Stimulated activated CD4-positive, alpha-beta T cell treated with anti-CD3 and anti-CD28 coated beads, Interleukin-2, amount 100 ng/mL, for 24 hours (primary cell): ENCODE measurements at places on chromosomes 2 and 18.
A peak's percentile ranks its signal among the peaks of the same experiment; 100 is the strongest.

- DNase-seq = no peak
Measured at GRCh38 chr2:150100336-150100735, 387.1 kb downstream of the RND3 start.

- no peak for DNase-seq
Measured at GRCh38 chr2:219087361-219087760, 26.6 kb upstream of the IHH start.

DNA sequence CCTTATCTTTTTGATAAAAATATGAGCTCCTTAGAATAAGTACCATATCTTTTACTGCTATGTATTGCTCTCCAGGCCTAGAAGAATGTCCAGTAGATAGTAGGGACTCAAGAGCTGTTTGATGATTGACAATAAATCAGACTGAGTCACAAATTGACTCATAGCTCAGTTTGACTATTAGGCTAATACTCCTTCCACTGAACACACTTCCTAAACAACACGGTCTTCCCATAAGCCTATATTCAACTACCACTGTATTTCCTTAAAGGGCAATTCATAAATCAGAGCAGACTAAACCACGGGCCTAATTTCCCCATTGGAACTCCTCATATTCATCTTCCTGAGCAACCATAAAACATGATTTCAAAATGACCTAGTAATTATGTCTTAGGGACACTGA is 258.5 kb downstream of the ALK start:
- DNase-seq = no peak

DNA sequence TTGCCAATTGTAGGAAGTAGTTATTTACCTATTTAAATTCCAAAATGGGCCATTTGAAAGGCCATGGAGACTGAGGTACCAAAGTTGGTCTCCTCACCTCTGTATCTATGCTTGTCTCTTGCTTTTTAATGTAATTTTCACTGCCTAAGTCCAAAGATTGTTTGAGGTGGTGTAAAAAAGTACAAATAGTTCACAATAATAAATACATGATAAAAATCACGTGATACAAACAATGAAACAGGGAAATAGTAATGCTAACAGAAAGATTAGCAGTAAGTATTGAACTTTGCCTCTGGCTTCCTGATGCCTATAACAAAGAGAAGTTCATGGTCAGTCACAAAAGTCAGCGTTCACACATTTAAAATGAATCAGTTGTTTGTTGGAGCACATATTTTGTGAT is 67.6 kb downstream of the CNTNAP5 start:
- DNase-seq = no peak

- DNase-seq = no peak
Measured at GRCh38 chr2:238376884-238377391, 49.8 kb upstream of the ASB1 start.

- no peak for DNase-seq
Measured at GRCh38 chr2:154263206-154263605, 391.5 kb downstream of the GALNT13 start.

DNA sequence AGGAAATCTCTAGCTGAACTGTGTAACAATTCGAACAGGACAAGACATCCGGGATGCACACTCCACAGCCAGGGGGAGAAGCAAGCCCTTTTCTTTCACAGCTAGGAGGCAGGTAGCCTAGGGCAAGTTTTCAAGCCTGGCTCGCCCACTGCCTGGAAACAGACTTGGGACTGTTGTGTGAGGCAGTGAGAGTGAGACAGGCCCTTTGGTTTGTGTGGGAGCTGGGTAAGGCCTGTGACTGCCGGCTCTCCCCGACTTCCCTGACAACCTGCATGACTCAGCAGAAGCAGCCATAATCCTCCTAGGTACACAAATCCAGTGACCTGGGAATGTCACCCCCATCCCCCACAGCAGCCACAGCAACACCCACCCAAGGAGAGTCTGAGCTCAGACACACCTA is 179.7 kb downstream of the WDPCP start:
- DNase-seq = no peak

GRCh38 chr2:205924676-205925075 is 161.3 kb downstream of the INO80D start:
- DNase-seq = no peak

DNA sequence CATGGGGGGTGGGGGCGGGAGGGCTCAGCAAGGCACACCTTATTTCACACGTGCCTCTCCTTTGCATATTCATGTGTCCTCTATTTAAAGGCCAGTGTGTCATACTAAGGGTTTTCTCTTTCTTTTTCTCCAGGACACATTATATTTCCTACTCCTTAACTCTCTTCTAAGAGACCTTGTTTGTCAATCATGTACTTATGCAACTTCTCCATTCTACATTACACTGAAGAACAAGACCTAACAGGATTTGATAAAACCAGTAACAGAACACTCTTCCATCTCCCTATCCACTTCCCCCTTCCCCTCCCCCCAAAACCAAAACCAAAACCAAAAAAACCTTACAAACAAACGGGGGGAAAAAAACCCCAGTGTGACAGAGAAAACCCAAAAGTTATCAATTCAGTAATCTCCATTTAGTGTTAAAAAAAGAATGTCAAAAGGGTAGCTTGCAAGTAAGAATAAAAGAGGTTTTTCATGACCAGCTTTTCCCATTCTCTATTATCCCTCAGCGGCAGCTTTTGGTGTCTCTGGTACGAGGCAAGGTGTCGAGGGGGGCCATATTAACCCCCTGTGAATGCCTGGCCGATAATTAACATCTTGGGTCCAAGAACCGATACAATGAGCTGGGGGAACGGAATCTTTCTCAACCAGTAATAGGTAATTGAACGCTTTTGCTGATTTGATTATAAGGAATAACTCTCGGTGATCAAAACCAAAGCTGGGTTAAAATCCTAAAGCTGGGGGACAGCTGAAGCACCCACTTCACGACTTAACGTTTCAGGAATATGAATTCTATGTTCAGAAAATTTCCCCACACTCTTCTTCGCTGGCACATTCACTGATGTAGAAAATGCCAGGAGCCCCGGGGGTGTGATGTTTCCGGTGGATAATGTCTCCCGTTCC is 191.0 kb upstream of the TCF4 start:
- no peak for DNase-seq

DNA sequence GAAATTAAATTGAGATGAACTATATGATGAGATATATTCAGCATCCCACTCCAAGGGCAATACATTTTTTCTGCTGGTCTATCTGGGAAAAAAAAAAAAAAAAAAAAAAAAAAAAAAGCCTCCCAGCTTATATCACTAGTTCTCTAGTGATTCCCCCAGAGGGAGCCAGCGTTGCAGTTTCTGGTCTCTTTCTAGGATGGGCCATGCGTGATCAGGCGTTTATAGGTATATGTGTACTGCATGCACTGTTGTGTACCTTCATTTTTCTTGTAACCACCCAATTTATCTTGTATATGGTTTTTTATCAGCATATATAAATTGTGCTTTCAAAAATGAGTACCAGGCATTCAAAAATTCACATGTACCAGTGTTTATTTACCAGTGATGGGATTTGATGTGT is 35.1 kb downstream of the DCDC2C start:
- DNase-seq = peak; percentile 11

DNA sequence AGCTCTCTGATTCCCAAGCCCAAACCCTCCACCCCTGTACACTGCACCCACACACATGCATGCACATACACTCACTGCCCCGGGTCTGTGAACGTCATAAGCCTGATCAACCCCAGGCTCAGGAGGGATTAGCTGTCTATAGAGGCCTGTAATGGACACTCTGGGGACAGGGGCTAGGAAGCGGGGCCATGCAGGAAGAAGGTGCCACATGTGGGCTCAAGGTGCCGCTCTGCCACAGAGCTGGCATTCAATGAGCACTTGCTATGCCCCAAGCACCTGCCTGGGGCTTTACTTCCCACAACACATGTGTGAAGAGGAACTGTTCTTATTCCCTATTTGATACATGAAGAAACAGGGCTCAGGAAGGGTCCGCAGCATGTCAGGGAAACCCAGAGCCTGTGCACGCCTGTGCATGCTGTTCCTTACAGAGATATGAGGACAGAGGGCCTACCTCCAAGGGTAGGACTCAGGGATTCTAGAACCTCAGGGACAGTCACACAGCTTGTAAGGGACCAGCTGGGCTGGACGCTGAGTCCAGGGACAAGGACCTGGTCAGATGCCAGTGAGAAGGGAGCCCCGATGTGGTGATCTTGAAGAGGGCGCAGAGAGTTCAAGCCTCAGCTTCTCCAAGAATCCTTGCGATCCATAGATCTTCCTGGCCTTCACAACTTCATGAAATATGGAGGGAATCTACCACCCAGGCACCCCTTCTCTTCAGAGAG is 5.0 kb downstream of the BIN1 start:
- DNase-seq = no peak

DNA sequence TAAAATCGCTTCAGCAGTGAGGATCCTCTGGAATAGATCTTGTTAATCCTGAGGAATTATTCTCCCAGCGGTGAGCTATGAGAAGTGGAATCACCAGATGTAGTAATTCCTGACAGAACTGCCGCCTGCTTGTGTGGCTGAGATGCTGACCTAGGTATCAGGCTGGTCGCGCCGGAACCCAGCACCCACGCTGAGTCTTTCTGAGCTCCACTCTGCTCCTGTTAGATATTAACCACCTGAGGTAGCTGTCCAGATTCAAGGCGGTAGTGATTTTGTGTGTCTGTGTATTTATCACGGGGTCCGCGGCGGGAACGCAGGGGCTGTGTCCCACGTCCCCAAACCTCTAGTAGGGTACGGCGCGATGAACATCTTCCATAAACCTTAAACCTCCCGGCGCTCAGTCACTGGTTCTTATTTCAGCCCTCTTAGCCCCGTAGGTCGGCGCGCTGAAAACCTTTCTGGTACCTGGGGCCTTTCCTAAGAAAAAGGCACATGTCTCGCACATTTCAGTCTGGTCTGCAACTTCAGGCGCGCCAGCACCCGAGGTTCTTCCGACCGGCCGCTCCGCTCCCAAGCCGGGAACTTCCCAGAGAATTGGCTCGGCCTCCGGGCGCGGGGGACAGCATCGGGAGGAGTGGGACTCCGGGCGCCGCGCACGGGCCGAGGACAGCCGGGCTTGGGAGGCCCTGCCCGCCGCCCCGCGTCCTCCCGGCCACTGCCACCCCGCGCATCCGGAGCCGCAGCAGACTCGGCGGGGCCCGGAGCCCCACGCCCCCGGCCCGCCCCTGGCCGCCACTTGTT is 542 bp upstream of the CNNM3 start:
- DNase-seq = no peak

DNA sequence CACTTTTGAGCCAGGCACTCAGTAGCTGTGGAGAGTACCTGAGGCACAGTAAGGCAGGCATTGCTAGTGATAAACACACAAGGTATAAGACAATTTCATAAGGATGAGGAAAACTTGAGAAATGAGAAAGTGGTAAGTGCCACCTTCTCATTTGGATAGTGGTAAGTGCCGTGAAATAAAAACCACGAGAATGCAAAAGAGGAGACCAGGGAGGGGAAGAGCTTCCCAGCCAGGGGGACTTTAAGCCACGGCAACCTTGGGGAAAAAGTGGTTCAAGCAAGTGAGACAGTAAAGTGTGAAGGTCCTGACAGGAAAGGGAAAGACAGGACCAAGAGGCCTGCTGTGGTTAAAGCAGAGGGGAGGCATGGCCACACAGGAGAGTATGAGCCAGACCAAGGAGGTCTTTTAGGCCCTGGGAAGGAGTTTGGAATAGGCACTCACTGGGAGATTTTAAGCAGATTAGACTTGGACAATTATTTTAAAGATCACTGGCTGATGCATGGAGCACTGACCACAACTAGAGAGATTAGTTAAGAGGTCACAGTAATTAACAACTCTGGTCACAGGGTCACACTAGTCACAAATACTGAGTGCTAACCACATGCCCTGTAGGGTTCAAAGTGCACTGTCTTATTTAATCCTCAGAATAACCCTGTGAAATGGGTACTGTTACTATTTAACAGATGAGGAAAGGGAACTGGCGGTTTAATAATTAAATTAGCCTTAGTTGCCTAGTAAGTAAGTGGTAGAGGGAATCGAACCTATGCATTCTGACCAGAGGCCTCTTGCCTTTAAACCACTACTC is 50.1 kb downstream of the THOC1 start:
- no peak for DNase-seq

DNA sequence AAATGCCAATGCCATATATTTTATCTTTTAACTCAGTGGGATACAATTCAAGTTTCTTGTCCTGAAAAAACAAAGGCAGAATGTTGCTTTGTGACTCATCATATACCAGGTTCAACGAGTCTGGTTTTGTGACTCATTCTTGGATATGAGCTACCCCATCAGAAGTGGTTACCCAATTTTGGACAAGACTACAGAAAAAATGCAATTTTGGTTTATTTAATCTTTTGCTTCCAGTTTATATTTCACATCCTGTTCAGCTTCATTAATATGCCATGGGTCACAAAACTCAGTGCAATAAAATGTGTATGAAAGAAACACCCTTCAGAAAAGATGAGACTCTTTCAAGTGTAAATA is 25.0 kb downstream of the FN1 start:
- no peak for DNase-seq

GRCh38 chr2:52340171-52340570 is 1308.2 kb upstream of the NRXN1 start:
- DNase-seq = no peak

GRCh38 chr2:219128396-219128795 is 32.2 kb downstream of the NHEJ1 start:
- no peak for DNase-seq

DNA sequence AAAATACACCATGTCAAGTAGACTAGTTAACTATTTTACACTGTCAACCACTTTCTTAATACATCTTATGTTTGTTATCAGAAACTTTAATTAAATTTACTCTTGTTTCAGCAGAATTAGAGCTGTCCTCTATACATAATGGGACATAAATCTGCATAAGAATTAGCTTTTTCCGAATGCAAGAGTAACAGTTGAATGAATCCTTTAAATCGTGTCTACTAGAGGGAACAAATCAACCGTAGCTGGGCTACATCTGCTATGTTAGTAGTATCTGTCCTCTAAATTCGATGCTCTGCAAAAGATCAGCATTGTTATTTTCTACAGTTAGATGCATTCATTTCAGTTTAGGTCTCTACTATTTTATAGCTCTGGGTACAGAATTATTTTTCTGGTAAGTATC is 1090.6 kb downstream of the DPP10 start:
- no peak for DNase-seq

DNA sequence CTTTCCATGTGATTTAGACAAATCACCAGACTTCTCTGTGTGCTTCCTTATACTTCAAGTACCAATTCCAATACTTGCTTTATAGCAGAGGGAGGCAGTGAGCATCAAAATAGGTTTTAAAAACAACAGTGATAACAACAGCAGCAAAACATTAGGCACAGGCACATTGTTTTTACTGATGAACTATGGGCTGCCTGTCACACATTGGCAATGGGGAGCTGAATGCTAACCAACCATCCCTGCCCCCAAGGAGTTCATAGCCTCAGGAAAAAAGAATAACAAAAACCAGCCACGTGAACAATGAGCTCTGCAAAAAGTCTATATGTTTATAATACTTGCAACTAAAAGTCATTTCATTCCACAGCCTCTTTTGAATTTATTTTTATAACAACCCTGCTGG is 287.9 kb upstream of the TRIB2 start:
- no peak for DNase-seq

GRCh38 chr2:238515377-238515776 is 88.7 kb downstream of the ASB1 start:
- no peak for DNase-seq

GRCh38 chr18:66046032-66046602 is 295.3 kb downstream of the CDH7 start:
- no peak for DNase-seq
